Stimulated activated CD4-positive, alpha-beta T cell treated with anti-CD3 and anti-CD28 coated beads, TNF-alpha, amount 100 ng/mL, for 48 hours (primary cell): ENCODE measurements at places on chromosomes 3 and 15.

DNA sequence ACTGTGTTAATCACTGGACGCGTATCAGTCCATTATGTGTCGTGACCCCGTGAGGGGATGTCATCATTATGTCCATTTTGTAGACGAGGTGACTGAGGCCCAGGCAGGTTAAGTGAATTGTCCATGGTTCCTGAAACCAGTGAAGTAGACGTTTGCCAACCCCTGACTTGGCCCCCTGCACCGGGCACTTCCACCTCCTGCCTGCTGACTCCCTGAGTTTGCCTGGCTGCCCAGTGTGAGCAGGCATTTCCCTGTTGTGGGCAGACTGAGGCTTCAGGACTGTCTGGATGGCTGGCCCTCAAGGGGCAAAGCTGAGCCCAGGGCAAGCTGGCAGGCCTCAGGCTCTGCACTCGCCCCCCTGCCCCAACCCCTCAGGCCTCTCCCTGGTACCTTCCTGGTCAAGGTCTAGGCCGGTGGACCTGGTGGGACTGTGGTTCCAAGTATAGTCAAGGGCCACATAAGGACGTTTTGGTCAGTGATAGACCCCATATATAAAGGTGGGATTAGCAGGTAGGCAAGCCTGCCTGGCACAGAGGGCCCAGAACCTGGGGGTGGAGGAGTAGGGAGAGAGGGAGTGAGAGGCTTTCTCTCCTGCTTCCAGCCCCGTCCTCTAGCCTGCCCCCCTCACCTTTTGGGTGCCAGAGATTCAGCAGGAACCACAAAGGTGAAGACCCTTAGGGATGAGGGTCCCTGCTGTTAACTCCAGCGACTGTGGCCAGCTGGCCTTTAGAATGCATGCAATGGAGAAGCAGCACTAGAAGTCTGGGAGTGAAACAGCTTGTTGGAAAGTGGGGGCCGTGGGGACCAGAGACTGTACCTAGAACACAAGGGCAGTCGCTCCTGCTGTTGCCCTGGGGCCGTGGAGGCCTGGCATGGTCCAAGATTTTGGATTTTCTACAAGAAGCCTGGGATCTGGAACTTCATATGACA is 34.6 kb downstream of the FBLN2 start:
- no peak for DNase-seq

- no peak for DNase-seq
These were observed 113.8 kb upstream of the KCNMB2 start for GRCh38 chr3:178422406-178422805.

DNA sequence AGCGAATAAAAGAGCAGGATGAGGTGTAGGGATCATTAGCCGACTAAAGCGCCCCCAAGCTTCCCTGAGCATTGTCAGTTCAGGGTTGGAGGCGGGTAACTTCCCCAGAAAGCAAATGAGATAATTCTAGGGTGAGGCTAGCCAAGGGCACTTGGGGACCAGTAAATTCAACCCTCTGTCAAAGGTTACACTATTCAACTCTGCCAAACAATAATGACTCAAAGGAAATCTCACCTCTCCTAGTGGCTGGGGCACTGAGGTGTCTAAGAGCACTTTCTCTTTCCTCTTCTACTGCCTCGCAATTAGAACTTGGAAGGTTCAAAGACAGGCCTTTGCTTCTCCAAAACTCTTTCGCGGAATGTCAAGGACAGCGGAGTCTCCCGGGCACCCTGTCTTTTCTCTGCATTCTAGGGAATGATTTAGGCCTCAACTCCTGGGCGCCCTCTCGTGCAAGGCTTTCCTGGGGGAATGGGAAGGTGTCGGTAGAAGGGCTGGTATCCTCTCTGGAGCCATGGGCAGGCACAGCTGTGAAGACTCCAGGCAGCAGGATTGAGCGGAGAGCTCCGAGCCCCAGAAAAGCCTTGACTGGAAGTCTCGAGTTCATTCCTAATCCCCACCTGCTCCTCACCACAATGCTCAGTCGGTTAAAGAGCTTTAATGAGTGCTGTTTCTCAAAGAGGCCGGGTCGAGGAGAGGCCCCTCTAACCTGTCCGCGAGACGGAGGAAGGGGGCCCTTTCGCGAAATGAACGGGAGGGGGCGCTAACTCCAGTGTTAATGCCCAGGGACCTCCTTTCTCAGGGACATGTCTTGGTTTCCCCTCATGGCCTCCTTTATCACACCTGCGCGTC is 21.9 kb downstream of the ZIC4 start:
- DNase-seq: no peak

GRCh38 chr3:132405188-132405587 is 12.1 kb upstream of the DNAJC13 start:
- no peak for DNase-seq

DNA sequence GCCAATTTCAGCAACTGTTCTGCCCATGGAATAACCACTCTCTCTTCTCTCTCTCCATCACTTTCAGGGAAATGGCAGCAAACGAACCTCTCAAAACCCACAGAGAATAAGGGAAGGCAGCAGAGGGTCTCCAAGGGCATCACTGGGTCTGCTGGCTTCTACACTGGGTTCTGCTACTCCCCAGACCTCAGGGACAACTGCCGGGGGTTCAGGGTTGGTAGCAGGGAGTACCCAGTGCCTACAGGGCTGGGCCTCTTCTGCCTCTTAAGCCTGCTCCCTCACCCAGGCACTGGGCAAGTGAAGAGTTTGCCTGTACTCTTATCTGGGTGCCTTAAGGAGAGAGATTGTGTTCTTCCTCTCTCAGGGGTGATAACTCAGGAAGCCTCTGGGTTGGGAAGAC is 2.5 kb downstream of the TCTA start:
- no peak for DNase-seq

DNA sequence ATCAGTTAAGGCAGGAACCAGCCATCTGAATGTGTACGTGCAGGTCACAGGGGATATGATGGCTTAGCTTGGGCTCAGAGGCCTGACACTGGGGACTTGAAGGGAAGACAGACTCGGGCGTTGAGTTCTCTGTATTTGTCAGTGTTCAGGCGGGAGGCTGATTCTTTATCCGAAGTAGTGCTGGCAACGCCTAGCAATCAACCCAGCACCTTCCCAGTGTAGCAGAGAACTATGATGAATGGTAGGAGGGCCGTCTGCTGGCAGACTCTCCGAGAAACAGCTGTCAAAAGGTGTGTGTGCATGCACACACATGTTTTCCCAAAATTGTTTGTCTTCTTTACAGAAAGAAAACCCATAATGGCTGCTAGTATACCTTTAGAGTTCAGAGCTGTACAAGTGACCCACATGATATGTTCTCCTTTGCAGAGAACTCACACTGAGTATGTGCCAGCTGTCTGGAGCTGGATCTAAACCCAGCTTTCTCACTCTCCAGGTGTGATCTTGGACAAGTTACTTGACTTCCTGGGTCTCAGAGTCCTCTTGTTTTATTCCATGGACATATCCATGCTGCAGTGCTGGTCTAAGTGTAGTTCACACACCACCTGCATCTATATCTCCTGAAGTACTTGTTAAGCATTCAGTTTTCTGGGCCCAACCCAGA is 74.5 kb upstream of the LARS2 start:
- no peak for DNase-seq

DNA sequence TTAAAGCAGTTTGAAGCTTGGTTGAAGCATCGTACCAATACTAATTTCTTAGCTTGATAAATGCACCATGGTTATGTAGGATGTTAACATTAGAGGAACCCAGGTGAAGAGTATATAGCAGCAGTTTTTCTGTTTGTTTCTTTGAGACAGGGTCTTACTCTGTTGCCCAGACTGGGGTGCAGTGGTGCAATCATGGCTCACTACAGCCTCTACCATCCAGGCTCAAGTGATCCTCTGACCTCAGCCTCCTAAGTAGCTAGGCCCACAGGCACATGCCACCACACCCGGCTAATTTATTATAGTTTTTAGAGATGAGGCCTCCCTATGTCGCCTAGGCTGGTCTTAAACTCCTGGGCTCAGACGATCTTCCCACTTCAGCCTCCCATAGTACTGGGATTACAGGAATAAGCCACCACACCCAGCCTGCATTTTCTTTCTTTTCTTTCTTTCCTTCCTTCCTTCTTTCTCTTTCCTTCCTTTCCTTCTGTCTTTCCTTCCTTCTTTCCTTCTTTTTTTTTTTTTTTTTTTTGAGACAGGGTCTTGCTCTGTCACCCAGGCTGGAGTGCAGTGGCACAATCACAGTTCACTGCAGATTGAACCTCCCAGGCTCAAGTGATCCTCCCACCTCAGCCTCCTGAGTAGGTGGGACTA is 6.1 kb downstream of the PEAK1 start:
- no peak for DNase-seq

GRCh38 chr3:71273453-71273852 is 310.1 kb downstream of the FOXP1 start:
- no peak for DNase-seq

- DNase-seq: peak; percentile 13
These were observed 33.5 kb downstream of the ZBTB38 start for GRCh38 chr3:141401573-141402475.
